ENCODE measurements at places on chromosomes 1 and 21.
A peak's percentile ranks its signal among the peaks of the same experiment; 100 is the strongest.

DNA sequence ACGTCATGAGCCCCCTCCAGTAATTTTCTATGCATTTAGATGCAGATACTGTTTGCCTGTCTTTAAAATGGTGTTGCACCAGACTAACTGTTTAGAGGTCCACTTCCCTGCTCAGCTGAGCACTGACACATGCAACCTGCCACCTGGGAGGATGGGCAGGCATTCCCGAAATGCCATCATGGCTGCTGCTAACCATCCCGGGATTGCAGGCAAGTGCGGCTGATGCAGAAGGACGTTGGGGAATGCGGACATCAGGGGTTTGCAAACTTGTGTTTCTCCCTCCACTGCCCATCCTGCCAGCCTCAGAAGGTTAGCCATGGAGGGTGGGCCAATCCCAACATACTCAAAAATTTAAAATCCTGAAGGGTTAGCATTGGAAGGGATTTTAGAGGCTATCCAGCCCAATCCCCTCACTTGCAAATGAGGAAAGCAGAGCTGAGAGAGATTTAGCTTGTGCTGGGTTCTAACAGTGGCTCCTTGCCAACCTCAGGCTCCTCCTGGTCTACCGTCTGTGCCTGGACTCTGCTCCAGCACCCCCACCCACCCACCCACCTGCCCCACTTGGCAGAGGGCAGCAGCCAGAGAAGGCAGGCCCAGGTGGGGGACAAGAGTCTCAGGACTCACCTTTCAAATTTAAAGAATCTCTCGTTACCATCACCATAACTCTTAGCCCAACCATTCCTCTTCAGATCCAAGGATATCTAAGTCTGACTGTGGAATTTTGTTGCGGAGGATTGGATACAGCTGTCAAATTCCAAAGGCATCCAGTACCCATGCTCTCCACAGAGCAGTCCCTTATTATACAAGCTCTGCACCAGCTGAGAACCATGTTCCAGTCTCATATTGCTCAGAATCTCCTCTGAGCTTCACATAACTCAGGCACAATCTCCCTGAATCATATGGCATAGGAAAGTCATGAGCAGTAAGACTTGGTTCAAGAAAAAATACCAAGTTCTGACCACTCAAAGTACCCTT lies 34.2 kb downstream of the HIVEP3 start:
- DNase-seq = no peak

DNA sequence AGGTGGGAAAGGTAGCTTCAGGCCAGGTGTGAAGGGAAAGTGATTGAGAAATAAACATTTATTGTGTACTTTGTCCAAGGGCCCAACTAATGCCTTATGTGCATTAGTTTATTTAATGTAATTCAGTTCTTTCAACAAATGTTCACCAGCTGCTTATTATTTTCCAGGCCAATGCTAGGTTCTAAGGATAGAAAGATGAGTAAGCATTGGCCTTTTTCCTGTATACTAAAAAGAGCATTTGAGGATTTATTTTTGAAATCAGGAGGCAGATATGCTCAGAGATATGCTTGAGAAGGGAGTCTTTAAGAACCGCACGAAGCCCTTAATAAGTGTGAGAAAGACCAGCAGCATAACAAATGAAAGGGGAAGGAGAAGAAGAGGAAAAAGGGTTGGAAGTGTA lies 32.0 kb downstream of the CLCA1 start:
- DNase-seq = no peak

DNA sequence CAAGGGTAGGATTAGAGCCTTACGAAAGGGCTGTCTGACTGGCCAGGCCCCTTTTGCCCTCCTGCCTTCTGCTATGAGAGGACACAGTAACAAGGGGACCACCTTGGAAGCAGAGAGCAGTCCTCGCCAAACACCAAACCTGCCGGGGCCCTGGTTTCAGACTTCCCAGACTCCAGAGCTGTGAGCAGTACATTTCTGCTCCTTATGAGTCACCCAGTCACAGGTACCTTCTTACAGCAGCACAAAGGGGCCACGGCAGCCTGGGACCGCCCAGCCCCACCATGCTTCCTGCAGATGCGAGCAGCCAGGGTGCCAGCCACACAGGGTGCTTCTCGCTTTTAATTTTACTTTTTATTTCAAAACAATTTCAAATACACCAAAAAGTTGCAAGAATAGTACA lies 17.2 kb upstream of the POFUT2 start:
- DNase-seq = no peak

GRCh38 chr1:173101589-173101988 lies 50.8 kb upstream of the TNFSF18 start:
- DNase-seq = no peak

DNA sequence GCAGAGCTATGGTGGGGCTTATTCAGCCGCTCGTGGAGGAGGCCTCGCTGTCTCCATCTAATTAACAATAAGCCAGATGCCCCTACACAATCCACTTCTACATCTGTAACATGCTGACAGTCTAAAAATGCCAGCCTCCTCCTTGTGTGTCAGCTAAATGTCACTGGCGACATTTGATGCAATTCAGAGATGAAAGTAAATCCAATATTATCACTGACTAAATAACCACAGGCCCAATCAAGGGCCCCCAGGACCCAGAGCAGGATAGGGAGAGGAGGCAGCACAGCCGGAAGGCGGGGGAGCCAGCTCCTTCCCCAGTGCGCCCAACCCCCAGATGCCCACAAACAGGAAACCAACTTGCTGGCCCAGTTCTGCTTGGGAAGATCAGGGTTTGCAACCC lies 76.6 kb downstream of the DMRTA2 start:
- DNase-seq = no peak

DNA sequence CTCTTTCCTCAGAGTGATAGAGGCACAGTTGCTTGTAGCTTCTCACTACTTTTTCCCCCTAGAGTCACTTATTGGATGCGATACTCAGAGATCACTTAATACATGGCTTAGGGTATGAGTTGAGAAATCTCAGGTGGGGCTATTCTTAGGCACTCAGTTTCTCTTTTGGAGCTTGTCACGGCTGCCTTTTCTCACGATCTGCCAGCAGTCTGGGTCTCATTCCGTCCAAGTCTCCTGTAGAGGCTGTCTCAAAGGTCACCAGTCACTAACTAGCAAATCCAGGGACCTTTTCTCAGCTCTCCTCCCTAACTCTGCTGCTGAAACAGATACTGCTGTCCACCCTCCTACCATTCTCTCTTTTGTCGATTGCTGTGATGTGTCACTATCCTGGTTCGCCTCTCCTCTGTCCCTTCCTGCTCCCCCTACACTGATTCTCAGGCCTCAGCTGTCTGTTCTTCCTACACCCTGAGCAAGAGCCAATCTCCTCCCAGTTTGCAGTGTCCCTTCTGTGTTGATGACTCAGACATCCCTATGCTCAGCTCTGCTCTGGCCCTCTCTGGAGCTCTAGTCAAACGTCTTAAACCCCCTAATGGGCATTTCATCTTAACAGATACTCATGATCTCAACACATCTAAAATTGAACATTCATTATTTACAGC lies 12.4 kb downstream of the ATP1A2 start:
- DNase-seq = peak; percentile 71

- no peak for DNase-seq
Measured at GRCh38 chr1:84479998-84480397, 932 bp downstream of the RPF1 start.

DNA sequence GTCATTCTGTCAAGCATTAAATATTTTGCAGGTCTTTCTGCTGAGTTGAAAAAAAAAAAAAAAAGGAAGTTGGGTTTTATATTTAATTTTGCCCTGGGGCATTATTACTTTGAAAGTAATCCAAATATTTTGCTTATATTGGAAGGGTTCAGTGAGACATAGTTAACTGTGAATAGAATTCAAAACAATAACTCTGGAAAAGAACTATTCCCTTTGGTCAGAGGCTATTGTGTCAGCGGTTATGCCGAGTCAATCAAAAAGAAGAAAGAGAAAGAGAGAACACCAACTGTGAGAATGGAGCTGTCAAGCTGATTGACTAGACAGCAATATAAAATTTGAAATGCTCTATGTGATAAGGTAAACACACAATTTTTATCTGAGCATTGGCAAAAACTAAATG lies 761.7 kb downstream of the ADGRL2 start:
- DNase-seq = no peak

GRCh38 chr1:98854137-98854536 lies 150.5 kb downstream of the PLPPR5 start:
- no peak for DNase-seq

DNA sequence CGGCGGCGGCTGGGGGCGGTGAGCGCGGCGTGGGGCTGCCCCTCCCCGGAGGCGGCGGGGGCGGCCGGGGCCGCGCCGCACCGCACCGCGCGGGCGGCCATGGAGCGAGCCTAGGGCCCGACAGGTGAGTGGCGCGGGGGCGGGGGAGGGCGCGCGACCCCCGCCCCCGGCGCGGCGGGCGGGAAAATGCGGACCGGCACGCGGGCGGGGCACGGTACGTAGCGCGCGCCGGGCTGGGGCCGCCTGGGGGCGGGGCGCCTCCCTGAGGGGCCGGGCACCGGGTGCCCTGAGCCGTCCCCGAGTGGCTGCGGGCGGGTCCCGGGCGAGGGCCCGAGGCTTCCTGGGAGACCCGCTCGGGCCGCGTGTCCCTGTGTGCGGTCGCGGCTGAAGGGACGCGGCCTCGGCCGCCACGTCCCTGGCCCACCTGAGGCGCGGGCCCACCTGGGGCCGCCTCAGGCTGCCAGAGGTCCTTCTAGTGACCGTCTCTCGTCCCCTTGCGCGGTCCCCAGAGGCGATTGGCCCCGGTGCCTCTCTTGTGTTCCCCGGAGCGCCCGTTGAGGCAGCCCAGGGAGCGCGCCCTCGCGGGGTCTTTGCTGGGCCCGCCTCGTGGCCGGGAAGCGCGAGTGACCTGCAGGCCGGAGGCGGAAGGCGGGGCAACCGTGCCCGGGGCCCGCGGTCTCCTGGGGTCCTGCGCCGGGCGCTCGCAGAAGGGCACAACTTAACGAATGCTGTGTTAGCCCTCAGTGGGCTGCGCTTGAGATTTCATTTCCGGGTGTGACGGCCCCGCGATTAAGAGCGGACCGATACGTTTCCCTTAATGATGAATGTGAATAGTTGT lies 500 bp downstream of the FAM20B start:
- DNase-seq = peak; percentile 60

DNA sequence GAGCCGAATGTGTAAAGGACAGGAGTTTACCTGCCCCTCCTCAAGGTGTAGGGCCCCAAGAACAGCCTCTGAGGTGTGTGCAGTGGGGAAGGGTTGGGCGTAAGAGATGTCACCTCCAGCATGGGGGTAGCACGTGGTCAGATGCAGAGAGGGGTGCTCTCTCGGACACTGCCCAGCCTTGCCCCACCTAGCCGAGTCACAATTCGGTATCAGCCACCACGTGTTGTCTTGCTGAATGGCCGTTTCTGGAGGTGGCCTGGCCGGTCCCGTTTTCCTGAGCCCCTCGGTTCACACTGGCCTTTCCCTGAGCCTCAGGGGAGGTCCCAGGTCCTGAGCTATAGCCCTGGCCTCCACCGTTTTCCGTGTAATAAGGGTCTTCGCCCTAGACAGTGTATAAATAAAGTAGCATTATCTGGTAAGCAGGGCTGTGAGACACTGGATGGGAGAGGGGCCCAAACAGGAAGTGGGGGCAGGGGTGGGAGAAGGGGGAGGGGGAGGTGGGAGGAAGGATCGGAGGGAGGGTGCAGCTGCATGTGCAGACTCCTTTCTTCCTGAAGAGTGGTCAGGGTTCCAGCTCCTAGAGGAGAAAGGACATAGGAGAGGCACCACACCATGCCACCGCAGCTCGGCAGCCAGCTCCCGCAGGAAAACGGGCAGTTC lies 23.3 kb downstream of the CD34 start:
- DNase-seq = no peak

GRCh38 chr1:183987593-183988318 lies 49.8 kb downstream of the COLGALT2 start:
- no peak for DNase-seq

- no peak for DNase-seq
Measured at GRCh38 chr1:53728196-53728595, 10.8 kb downstream of the GLIS1 start.

- DNase-seq = no peak
Measured at GRCh38 chr1:165666152-165666825, 32.1 kb downstream of the ALDH9A1 start.

- no peak for DNase-seq
Measured at GRCh38 chr1:173469656-173470055, 7.5 kb upstream of the PRDX6 start.

Data from H54 (cell line).